Neural progenitor cell (in vitro differentiated cells): ENCODE measurements at places on chromosomes 16 and 17.

- no peak for DNase-seq
These were observed 7.5 kb downstream of the CDH3 start for GRCh38 chr16:68652659-68653058.

- peak; percentile 26 for DNase-seq
These were observed 10.6 kb downstream of the TNFAIP1 start for GRCh38 chr17:28346199-28346580.

- DNase-seq, result no peak
These were observed 72.2 kb downstream of the XPO6 start for GRCh38 chr16:28139530-28139929.

DNA sequence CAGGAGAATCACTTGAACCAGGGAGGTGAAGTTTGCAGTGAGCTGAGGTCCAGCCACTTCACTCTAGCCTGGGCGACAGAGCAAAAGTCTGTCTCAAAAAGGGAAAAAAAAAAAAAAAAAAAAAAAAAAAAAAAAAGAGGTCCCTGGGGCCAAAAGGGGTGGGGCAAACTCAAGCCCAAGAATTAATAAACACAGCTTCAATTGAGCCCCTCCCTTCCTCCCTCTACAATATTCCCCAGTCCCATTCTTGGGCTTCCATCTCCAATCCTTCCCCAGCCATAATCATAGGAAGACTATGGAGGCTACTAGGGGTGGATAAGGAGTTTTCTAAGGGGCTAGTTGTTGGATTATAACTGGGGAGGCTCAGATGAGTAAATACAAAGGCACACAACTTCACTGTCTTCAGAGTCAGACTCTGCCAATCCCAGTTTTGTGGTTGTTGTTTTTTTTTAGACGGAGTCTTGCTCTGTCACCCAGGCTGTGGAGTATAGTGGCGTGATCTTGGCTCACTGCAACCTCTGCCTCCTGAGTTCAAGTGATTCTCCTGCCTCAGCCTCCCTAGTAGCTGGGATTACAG is 9.5 kb downstream of the CAVIN1 start:
- no peak for DNase-seq

GRCh38 chr17:72460711-72461110 is 339.9 kb downstream of the SOX9 start:
- no peak for DNase-seq

DNA sequence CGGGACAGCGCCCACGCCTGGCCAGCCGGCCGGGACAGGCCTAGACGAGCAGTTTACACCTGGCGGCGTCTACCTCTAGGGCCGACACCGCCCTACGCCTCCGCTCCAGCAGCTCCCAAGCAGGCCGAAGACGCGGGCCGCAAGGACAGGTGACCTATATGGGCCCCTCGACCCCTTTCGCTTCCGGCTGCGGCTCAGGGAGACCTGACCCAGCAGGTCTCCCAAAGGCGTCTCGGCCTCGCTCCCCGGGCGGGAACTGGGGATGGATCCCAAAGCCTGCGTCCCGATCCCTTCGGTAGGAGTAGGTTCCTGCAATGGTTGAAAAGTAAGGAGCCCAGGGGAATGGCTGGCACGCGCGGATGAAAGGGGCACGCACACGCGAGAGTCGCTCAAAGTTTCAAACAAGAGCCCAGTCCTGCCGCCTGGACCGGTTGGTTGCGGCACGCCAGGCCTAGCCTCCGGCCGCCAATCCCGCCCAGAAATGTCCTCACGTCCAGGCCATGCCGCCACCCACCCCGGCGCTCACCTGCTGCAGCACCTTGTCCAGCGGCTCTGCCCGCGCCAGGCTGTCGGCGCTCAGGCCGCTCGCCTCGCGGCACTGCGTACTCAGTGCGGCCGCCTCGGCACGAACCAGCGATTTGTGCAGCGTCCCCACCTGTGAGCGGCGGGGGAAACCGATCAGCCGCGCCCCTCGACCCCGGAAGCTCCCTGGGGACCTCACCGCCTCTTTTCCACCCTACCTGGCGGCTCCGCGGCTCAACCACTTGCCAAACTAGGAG is 630 bp downstream of the ESRP2 start:
- DNase-seq, result peak; percentile 55

DNA sequence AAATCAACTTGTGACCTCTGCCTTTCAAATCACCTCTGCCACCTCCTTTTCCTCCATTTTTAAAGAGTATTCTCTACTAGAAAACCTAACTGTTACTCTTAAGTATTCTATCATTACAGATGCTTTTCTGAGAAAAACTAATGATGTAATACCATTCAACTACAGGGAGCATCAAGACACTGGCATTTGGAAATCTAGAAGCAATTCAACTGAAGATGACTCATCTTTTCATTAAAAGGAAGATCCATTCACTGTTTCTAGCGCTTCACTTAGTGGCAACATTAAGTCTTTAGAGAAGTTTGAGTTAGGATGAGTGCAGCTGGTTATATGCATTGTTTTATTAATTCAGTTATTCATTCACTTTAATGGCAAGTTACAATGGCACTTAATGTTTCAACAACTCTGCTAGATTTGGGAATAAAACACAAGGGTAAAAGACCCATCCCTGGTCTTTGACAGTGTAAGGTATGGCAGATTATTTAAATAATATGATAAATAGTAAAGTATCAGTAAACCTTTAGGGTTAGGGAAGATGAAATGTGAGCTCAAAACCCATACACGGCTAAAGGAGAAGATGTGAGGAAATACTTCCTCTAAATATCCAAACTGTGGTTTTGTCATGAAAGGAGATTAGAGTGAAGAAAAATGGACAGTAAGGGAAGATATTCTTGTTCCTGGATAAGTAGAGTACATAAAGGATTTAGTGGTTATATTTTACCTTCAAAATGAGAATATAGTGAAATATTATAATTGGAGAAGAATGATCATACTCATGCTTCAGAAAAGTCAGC is 61.7 kb downstream of the KCNJ2 start:
- DNase-seq, result no peak

- DNase-seq, result no peak
These were observed 368.2 kb downstream of the SLC39A11 start for GRCh38 chr17:72724267-72724666.

- DNase-seq, result no peak
These were observed 28.2 kb downstream of the B9D1 start for GRCh38 chr17:19334331-19334730.

DNA sequence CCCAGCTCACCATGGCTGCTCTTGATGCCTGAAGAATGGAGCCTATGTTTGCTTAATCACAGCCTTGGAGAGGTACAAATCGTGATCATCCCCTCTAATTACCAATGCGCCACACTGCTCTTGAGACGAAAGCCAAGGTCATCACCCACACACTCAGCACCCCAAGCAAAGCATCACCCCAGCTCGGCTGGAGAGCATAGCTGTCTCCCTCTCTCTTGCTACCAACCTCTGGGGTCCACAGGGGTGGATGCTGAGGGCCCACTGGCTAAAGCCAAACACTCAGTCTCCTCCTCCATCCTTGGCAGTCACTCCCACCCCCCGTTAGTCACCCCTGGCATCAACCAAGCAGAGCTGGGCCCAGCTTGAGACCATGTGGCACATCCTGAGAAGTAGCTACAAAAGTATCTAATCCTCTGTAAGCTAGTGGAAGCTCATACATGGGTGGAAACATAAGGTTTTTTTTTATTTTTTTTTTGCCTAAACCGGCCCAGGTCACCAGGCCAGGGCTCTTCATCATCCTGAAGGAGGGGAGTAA is 44.8 kb downstream of the PIMREG start:
- DNase-seq, result no peak

GRCh38 chr17:81044764-81045589 is 10.0 kb downstream of the BAIAP2 start:
- DNase-seq, result no peak

DNA sequence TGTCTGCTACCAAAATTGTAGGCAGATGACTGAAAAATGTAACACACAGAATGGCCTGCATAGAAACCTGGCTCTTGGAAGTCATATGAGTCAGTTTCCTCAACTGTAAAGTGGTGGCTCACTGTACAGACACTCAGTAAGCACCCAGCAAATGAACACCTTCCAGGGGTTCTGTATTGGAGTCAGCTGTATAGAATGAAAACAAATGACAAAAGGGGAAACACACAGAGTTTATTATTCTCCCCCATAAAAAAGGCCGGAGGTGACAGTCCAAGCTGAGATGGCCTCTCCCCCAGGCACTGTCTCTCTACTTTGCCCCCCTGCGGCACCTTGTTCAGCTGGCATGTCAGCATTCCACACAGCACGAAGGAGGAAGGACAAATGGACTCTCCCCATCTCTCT is 6.2 kb upstream of the MEOX1 start:
- no peak for DNase-seq

- DNase-seq, result no peak
These were observed 226.7 kb downstream of the KATNIP start for GRCh38 chr16:27776556-27777225.

- DNase-seq, result no peak
These were observed 8.2 kb downstream of the USP22 start for GRCh38 chr17:21034340-21035235.

GRCh38 chr17:47973541-47973940 is 2.6 kb downstream of the CDK5RAP3 start:
- no peak for DNase-seq

- peak; percentile 92 for DNase-seq
These were observed 117.8 kb upstream of the CDC42EP4 start for GRCh38 chr17:73429440-73430164.

DNA sequence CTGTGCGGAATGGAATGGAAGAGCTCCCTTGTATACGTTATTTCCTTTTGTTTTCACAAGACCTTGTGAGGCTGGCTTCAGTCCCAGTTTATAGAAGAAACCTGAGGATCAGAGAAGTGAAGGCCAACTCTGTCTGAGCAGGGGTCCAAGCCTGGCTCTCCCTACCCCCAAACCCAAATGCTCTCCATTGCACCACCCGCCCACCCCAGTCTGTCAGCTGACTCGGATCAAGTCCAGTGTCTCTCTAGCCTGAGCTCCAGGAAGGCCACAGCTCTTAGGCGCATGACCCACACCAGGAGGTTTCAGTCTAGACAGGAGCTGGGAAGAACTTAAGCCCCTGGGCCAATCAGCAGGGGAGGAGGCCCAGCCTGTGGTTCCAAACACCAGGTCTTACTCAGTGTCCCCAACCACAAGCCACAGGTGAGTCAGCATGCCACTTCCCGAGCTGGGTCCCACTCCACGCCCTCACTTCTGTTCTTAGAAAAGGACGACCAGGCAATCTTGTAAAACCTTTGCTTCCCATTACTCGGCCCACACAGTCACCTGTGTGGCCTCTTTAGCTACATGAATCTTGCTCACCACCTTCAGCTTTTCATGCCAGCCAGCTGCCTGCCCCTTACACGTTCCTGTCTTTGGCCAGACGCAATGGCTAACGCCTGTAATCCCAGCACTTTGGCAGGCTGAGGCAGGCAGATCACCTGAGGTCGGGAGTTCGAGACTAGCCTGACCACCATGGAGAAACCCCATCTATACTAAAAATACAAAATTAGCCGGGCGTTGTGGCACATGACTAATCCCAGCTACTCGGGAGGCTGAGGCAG is 27.8 kb downstream of the TK2 start:
- DNase-seq, result no peak

GRCh38 chr16:83404261-83404660 is 403.5 kb upstream of the HSBP1 start:
- DNase-seq, result no peak

DNA sequence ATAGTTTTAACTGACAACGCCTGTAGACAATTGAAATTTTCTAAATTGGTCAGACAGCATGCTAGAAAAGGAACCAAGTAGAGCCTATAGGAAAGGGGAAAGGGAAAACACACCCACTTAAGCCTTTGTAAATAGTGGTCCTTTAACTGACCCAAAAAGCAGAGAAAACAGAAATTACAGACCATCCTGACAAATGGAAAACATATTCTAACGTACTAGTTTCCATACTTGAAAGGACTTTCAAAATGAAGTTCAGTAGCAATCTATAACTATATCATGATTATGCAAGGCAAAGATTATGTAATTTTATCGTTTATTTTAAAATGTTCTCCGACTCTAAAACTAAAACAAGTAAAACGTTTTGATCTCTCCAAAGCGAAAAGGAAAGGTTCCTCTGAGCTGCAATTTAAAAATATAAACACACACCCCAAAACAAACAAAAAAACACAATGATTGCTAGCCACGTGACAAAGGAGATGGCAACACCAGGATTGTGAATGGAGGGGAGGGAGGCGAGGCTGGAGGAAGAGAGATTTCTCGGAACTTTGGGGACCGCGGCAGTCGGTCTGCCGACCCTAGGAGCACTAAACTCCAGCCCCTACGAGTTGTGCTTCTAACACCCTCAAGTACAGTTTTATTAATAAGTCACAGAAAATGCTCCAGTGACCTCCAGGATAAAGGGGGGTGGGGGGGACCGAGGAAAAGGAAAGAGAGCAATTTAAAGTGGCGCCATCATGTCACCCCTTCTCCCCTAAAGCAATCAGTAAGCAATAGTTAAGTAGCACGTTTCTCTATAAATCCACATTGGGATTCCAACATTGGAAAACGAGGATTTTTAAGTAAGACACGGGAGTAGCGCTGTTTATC is 1.7 kb downstream of the KANSL1 start:
- peak; percentile 74 for DNase-seq

GRCh38 chr16:46897471-46897870 is 13.3 kb downstream of the GPT2 start:
- DNase-seq, result no peak

DNA sequence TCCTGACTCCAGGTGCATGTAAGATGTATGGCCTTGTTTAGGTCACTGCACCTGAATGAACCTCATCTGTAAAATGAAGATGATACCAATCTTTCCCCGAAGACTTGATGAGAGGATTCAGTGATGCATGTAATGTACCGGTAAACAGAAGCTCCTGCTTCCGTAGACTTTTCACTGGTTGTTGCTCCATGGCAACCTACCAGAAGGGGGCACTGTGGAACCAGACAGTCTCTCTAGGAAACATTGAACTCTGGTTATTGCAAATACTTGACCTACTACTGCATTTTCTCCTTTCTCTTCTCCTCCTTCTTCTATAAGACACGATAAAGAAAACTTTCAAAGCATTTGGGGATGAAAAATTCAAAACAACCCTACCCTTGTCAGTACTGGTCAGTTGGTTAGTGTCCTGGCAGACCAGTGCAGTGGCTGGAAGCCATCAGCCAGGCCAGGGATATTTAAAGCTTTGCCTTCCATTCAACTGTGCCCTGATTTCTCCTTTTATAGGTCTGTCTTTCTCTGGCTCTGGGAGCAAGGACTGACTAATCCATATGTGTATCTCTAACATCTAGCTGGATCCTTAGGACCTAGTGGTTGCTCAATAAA is 667.4 kb upstream of the SALL1 start:
- DNase-seq, result peak; percentile 74

DNA sequence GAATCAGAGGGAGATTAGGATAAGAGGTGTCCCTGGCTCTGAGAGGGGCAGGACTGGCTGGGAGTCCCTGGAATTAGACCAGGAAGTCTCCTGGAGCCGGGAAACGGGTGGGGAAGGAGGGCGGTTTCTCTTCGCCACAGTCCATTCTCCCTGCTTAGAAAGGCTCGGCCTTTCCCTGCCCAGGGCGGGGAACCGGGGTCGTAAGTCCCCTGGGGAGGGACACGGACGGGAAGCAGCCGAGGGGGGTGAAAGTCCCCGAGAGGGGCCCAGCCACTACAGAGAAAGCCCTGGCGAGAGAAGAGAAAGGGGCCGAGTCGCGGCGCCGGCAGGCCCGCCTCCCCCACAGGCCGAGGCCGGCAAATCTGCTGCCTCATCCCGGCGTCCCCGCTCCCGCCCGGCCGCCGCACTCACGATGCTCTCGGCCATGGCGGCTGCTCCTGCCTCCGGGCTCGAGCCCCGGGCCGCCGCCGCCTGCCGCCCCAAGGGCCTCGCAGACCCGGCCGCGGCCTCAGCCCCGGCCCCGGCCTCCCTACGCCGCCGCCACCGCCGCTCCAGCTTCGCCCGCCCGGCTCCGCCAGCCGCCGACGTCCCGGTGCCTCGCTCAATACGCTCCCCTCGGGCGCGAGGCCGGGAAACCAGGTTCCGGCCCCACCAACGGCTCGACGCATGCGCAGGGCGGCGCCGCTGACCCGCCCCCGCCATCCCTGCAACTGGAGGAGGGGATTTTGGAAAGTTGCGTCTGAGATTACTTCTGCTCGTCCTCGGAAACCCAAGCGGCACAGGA is at the start of the genes NPLOC4 and TSPAN10:
Gene NPLOC4, minus strand, starts transcription at position 608 of the 784 bp plus-strand sequence. Its CDS starts 182 bp downstream, at position 426.
Gene TSPAN10, plus strand, starts transcription at position 692 of the 784 bp plus-strand sequence. CDS start 5,217 bp downstream, outside the sequence.
- peak; percentile 95 for DNase-seq
